ENCODE measurements at places on chromosomes 3 and 15.
A peak's percentile ranks its signal among the peaks of the same experiment; 100 is the strongest.

GRCh38 chr3:104447681-104448080 lies 919.0 kb upstream of the ALCAM start:
- DNase-seq = no peak

DNA sequence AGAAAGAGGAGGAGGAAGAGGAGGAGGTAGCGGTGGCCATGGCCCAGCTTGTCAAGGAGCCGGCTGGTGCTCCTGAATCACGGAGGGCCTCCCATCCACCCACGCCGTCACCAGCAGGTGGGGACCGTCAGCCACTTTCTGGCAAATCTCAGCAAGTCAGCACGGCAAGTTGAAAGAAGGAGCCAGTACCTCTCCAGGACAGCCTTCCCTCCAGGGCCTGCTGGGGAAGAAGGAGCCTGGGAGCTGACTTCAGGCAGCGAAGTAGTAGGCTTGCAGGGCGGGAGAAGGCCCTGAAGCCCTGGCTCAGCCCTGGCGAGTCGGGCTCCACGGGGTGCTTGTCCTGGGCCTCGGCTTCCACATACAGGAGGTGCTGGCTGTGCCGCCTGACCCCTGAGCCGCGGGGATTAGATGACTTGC lies 99.2 kb upstream of the TRPM1 start:
- peak; percentile 89 for DNase-seq

DNA sequence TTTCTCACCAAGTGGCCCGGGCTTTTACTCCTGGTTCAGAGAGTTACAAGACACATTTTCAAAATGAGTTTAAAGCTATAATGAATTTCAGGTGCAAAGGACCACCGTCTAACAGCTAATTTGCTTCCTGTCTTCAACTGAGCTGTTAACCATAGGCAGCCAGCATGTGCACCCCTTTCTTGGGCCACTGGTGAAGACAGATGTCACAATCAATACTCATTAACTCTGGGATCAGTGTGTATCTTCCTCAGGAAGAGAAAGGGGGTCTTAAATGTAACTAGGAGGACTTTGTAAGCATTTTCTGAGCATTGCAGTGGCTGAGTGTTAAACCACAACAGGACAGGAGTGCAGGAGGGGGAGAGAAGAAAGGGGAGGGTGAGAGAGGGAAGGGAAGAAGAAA lies 750.7 kb upstream of the CFAP20DC start:
- no peak for DNase-seq

- DNase-seq = no peak
These were observed 6.8 kb downstream of the SPINT1 start for GRCh38 chr15:40850576-40851112.

DNA sequence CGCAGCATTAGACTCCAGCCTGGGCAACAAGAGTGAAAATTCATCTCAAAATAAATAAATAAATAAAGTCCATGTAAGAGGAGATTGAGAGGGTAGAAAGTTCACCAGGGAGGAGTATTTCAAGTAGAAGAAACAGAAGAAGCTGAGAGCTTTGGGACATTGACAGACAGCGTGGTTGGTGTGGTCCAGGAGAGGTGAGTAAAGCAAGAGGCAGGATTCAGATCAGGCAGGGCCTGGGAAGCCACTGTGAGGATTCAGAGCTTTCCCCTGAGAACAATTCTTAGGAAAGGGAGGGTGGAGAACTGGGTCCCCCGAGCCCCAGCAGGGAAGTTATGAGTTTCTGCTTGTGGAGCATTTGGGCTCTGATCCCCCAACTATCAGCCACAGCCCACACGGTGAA lies 54.2 kb upstream of the AMOTL2 start:
- DNase-seq = no peak
